Activated CD4-positive, CD25-positive, alpha-beta regulatory T cell treated with anti-CD3 and anti-CD28 coated beads, Interleukin-2, amount 50 U/mL, for 72 hours (primary cell): ENCODE measurements at places on chromosomes 12 and 14.

DNA sequence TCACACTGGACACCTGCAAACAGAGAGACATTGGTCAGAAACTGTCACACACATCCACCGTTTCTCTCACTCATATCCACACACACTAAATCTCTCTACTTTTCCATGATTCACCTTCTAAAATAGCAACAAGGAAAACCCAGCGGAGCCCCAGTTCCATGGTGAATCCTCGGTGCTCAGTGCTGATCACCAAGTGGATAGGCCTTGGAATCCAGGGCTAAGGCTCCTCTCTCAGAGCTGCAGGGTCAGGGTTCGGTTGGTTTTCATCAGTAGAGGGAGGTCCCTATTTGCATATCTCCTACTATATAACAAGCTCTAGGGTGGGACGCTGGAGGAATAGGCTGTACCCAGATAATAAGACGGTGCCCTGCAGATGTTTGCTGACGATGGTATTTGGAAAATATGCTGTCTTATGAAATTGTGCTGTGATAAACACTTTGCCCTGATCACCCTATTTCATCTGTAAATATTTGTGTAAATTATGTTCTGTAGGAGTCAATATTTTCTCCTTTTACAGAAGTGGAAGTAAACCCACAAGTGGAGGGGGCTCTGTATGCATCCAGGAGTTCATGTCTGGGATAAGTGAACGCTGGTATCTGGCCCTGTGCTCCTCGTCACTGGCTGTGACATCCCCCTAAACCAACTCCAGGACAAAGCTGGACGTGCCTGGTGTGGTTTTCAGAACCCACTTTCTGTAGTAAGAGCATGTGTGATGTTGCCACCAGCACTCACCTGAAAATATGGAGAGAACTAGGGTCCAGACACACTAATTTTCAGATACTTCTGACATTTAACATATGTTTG is 709.2 kb downstream of the TMEM121 start:
- no peak for DNase-seq

DNA sequence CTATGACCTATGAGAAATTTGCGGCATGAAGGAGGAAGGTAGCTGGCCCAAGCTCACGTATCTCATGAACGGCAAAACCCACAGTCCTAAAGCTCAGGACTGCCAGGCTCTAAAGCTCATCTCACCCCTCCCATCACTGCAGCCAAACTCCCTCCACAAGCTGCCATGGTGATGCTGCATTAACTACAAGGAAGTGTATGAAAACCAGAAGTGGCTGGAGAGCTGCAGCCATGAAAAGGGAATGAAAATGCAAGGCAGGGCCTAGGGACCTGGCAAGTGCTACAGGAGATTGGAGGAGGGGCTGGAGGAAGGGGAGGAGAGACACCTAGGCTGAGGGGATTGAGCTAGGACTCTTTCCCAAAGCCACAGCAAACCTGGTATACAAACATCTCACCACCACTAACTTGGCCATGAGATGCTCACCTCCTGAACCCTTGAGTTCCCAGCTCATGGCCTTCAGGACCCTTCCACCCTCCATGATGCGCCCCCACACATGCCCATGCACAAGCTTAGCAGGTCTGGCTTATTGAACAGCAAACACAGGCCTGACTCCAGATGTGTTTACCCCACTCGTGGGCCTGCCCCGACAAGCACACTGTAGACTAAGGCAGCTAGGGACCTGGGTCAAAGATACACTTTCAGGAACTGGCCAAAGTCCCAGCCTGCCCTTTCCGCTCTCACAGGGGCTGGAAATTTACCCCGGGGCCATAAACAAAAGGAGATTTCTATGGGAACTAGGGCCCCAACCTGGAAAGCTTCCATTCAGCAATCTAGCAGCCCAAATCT is 42.0 kb downstream of the LTBP2 start:
- DNase-seq = no peak

- no peak for DNase-seq
Measured at GRCh38 chr12:8089716-8090115, 7.6 kb downstream of the NECAP1 start.

DNA sequence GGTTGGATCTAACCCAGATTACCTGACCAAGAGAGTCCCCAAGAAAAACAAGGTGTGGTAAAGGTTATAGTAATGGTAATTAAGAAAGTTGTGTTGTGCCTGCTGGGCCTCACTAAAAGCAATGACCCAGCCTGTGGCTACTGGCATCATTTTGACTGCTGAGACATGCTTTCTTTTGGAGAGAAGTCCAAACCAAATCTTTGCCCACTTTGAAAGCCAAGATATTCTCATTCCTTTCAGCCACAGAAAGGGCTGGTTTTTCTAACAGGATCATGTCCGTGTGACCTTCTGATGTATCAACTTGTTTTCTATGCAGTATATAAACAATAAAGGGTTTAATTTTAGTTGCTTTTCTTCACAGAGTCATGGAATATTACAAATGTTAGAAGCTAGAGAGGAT is 388.6 kb downstream of the RAD51B start:
- DNase-seq = no peak

GRCh38 chr12:107558816-107559382 is 126.7 kb upstream of the PWP1 start:
- DNase-seq = no peak

DNA sequence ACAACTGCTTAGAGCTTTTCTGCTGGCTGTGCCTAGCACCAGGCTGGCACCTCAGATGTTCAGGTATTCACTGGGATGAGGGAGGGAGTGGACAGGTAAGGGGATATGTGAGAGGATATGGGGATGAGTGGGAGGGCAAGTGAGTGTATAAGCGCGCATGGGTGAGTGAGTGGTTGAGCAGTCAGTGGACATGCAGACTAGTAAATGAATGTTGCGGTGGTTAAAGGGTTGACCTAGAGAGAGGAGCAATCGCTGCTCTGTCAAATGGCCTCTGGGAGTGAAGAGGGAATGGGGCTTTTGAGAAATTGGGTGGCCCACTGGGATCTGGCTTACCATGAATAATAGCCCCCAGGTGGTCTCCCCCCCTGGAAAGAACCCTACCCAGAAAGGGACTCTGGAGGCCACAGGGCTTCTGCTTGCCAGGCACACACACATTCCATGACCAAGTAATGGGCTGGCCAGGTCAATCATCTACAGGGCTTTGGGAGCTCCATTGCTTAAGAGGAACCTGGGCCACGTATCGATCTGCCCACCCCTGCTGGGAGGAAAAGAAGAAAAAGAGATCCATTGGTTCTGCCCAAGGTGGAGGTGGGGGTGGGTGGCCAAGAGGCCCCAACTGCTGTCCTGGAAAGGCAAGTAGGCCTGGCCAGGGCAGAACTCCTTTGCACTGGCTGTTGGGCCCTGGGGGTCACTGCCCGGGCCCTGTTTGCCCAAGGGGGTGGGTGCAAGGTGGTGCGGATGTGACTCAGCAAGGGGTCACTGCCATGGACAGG is 30.8 kb upstream of the ZFP36L1 start:
- DNase-seq = no peak

DNA sequence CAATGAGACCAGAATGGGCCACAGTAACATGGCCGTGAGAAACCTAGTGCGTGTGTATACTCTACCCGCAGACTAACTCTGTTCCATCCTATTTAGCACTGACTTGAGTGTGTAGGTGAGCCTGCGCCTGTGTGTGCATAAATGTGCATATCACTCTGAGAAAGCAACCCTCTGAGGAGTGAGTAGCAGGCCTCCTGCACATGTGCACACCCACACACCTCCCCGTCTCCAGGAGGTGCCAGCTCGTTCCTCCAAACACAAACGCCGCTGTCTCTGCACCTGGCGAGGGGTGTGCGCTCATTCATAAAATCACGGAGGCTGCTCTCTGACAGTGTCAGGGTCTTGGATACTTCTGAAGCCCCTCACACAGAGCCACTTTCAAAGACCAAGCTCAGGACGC is 138.9 kb downstream of the GCH1 start:
- no peak for DNase-seq

DNA sequence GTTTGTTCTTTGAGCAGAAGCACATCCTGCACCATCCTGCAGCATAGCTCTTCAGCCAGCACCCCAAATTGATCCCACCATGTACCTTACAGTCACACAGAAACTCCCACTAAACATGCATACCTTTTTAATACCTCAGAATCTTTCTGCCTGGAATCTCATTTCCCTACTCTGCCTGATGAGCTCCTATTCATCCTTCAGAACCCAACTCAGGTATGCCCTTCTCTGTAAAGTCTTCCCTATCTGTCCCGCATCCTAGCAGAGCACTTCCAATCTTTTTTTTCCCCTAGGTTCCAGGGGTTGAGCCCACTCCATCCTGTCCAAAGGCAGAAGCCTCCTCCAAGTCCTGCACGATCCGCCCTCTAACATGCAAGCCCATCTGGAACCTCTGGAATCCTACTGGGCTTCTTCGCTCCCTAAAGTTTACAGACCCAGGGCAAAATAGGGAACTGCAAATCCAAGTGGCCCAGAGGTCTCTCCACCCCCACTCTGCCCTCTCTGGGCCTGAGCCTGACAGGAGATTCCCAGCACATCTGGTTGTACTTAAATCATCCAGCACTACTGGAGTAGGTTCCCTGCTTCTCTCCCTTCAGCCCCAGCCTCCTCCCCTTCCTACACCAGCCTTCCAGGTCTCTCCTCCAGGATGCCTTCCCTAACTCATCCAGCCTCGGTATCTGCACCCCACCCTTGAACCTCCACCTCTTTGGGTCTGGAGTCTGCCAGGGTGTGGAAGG is 4.1 kb upstream of the FIGNL2 start:
- DNase-seq = no peak

DNA sequence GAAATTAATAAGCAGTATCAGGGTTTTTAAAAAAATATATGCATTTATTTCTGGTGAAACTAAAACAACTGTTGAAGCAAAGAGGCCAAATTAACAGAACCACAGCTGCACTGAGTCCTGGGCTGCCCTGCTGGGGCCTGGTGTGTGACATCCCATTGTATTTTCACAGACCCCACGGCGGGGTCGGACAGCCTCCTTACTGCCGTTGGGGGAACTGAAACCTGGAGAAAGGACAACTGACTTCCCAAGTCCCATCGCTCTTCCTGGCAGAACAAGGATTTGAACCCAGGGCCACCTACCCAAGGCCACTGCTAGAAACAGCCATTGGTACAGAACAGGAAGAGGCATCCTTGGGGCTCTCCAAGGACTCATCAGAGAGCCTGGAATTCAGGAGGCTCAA is 114.8 kb upstream of the SFSWAP start:
- no peak for DNase-seq

DNA sequence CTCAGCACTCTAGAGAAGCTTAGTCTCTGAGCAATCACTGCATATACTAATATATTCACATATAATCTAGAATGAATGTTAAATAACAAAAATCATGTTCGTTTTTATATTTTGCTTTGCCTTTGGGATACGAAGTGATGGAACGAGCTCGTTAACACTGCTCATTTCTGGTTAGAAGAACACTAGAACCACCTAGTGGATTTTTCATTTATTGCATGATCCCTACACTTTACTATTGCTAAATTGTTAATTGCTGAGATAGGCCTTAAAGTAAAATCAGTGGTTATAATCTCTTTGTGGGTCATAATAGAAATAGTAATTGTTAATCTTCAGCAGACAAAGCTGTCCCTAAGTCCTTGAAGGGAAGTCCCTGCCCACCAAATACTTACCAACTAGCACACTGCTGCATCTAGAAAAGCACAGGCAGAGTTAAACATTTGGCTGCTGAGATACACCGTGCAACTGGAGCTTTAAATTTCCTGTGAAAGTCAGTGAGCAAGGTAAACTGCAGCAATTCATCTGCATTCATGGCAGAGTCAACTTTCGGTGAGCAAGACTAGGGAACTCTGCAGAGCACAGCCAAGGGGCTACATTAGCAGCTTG is 353.7 kb downstream of the APAF1 start:
- no peak for DNase-seq

DNA sequence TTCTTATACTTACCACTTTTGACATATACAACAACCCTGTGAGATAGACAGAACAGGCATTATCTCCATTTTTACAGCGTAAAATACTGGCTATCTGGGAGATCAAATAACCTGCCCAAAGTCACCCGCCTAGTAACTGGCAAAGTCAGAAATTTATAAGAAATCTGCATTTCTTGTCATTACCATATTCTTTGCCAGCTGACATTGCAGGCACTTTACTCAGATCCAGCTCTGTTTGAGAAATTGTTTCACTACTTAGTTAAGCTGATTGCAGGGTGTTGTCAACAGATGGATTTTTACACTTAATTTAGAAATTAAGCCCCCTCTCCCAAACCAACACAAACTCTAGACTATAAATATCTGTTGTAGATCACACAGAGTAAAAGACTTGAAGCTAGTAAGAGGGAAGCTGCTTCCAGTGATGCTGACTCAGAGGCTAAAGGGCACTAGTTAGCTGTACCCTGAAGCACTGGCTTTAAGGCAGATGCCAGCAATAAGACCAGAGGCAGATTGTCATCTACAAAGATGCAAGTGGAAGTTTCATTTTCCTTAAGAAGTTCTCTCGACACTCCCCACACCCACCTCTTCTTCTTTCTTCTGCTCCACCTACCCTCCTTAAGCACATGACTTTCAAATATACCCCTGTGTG is 153.1 kb downstream of the ANO6 start:
- DNase-seq = no peak

DNA sequence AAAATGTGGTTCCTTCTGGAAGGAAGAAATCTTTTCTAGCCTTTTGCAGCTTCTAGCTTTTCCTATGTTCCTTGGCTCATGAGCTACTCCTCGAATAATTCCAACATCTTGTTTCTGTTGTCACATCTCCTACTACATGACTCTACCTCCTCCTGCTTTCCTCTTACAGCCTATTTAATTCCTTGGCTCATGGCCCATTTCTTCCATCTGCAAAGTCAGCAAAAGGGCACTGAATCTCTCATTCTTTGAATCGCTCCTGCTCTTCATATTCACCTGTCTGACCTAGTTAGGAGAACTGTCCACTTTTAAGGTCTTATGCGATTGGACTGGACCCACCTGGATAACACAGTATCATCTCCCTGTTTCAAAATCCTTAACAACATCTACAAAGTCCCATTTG is 15.8 kb downstream of the PRKD1 start:
- DNase-seq = no peak
